Retina (tissue), 1 donor: ENCODE measurements at places on chromosomes 5 and 9.

GRCh38 chr9:35740243-35740642 is 7.8 kb downstream of the CREB3 start:
- DNase-seq: no peak

- no peak for DNase-seq
Measured at GRCh38 chr5:74306845-74307244, 333.7 kb downstream of the ENC1 start.

DNA sequence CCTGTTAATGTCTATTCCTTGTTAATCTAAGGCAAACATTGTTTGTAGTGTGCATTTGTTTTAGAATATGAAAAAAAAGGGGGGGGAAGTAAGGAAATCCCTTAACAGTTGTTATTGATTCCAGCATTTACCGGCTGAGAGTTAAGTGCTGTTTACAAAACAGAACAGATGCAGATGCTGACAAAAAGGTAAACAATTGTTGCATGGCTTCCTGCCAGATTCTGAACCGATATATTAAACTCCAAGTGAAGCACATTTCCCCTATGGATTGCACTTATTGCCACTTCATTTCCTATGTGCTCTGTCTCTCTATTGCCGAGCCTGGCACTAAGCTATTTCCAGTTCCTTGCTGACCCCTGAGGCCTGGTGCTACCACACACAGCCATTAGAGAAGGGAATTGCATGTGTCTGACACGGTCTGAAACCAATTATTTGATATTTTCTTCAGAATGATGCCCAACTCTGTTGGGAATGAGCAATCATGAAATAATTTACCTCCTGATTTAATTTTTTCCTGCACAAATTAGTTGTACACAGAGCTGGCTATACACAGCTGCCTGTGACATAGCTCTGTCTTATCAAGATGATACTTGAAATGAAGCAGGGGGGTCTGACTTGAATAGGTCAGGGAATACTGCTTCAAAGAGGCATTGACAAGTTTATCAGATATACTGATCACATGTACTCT is 109.8 kb downstream of the KIAA0825 start:
- DNase-seq: peak; percentile 47

GRCh38 chr9:7523426-7524043 is 276.0 kb downstream of the DMAC1 start:
- DNase-seq: no peak

GRCh38 chr5:95631991-95632675 is 12.2 kb downstream of the GPR150 start:
- no peak for DNase-seq

DNA sequence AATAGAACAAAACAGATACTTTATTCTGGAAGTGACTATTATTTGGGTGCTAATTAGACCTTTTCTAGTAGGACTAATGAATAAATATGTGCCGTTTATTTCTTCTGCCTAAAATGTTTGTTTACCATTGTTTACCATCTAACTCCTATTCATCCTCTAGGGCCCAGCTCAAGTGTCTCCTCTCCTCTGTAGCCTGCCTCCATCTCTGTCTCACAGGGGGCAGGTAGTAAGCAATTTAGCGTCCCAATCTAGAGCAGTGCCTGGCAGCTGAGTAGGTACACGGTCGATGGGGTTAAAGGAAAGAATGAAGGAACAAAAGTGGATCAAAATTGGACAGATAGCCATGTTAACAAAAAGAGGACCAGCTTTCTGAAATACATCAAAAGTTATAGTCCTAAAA is 230.9 kb downstream of the SLF1 start:
- no peak for DNase-seq
